ENCODE measurements at places on chromosomes 6 and 20.

DNA sequence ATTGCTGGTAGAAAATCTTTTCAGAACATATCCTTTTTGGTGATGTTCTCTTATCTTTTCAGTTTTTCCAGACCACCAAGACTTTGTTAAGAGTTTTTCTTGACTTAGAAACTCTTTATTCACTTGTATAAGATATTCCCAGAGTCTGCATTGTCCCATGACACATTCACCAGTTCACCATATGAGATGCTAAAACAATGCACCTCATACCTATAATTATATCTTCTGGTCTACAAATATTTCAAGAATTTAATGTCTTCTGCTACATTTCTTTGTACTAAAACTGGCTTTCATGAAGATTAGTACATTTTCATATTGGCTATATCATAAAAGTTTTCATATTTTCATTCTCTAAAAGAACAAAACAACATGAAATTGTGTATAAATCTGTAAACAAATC is 111.3 kb downstream of the ADGRG6 start:
- no peak for DNase-seq

GRCh38 chr6:163950159-163950558 is 535.6 kb downstream of the QKI start:
- no peak for DNase-seq

GRCh38 chr20:24676353-24676977 is 207.0 kb downstream of the SYNDIG1 start:
- no peak for DNase-seq

GRCh38 chr6:82220167-82220566 is 27.4 kb downstream of the IBTK start:
- no peak for DNase-seq

DNA sequence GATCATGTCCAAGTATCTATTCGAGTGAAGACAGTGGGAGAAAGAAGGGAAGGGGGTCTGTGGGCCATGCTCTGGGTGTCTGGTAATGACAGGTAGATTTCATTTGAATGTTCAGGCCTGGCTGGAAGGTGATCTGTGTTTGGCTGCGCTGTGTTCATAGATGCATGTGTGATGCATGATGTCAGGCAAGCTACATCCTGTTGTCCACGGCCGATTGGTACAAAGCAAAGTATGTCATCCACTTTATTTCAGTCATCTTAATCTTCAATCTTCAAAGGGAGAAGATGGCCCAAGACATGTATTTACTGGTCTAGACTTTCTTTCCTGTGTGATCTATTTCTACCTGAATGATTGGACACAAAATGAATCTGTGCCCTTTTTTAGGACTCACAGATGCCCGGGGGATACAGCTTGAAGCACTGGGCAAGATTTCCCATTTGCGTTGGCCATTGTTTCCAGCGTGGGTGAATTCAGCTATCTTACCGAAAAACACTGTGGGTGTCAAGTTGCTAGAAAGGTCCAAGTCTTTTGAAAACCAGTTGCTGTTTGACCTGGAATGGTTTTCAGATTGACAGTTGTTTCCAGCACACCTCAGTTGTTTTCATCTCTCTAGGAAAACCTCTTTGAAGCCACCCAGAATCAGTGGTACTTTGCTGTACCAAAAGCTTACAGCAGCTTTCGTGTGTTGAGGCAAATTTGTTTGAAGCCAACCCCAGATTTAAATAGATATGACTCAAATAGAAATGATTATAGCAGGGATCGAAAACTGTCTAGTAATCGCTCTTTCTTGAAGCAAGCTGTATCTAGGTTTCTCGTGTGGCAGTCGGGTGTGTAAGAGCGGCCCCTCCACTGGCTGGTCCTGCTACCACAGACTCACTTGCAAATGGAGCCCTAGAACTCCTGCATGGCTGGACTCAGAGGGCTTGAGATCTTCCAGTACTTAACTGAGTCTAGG is 27.2 kb downstream of the DUSP22 start:
- no peak for DNase-seq

DNA sequence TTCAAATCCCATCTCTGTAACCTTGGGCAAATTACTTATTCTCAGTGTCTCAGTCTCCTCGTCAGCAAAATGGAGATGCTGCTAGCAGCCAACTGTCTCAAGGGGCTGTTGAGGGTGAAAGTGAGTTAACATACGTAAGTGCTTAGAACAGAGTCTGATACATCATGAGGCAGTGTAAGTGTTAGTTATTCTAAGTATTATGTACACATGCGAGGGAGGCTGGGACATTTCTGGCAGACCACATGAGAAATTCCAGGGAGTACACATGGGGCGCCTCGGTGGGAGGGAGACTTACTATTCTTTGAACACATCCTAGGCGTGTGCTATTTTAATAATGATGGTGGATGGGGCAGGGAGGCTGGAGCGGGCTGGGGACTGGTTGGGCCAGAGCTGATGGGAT is 99.1 kb downstream of the DLGAP4 start:
- no peak for DNase-seq

GRCh38 chr6:137230547-137230946 is 11.4 kb upstream of the IFNGR1 start:
- no peak for DNase-seq

DNA sequence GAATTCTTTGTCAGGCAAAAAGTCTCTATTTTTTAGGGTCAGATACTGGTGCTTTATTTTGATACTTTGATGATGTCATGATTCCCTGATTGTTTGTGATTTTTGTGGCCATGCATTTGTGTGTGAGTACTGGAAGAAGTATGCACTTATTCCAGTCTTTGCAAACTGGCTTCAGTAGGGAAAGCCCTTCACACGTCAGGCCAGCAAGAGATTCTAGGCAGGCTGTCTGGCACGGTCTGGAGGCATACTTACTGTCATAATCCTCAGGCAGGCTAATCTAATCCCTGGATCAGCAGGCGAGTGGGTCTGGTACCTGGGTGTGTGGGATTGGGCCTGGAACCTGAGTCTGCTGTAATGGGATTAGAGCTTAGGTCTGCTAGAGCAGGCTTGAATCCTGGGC is 391.8 kb upstream of the MMS22L start:
- DNase-seq, result no peak

GRCh38 chr6:139330826-139331500 is 39.2 kb upstream of the TXLNB start:
- no peak for DNase-seq

GRCh38 chr6:115767931-115768330 is 292.8 kb downstream of the FRK start:
- no peak for DNase-seq

DNA sequence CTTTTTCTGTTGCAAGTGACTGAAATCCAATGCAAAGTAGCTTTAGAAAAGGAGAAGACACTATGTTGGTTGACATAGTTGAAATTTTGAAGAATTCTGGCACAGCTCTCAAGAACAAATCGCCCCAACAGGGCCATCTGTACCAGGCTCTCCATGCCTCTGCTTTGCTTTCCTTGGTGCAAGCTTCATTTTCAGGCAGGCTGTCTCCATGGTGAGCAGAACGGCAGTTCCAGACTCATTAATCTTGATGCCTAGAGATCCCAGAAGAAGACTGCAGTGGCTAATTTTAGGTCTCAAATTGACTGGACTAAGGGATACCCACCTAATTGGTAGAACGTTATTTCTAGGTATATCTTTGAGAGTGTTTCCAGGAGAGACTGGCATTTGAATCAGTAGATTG is 950.7 kb upstream of the FLRT3 start:
- DNase-seq, result no peak

- no peak for DNase-seq
These were observed 269.0 kb downstream of the HDGFL1 start for GRCh38 chr6:22838345-22838744.

DNA sequence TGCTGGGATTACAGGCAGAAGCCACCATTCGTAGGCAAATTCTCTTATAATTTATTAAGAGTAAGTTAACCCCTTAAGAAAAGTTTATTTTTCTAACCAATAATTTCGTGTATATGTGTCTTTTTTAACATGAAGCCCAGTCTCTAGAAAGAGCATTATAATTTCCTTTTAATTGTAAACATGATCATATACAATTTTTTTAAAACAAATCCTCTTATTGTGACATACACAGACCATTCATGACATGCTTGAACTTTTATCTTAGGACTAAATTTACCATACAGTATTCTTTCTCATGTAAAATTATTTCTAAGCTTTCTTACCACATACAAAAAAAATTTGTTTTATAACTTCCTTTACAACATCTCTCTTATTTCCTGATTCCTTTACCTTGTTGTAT is 6.7 kb downstream of the ACOT13 start:
- no peak for DNase-seq

DNA sequence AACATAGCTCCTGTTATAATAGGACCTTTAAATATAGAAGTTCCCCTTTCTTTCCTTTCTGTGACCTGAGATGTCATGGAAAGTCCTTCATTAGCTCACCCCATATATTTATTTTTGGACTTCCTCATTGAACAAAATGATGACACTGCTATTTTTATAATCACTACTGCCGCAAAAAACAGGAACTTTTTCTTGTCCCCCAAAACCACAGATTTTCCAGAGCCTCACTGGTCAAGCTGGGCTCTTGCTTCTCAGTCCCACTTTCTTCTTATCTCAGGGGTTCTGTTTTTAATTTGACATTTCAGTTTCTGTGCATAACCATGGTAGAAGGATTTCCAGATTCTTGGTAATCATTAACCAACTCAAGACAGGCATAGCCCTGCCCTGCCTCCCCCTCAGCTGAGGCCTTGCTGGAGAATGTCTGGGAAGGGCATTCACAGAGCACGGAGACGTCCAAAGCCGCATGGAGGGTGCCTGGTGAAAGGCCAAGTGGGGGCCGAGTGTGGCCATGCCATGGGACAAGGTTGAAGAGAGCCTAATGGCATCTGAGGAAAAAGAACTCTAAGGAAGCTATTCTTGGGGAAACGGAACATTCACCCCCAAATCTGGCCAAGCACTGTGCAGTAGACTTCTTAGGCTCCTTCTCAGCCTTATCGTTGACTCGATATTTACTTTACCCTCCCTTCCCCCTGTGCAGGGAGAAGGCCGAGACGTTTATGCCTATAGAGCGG is 73.7 kb downstream of the EDN1 start:
- DNase-seq, result no peak

DNA sequence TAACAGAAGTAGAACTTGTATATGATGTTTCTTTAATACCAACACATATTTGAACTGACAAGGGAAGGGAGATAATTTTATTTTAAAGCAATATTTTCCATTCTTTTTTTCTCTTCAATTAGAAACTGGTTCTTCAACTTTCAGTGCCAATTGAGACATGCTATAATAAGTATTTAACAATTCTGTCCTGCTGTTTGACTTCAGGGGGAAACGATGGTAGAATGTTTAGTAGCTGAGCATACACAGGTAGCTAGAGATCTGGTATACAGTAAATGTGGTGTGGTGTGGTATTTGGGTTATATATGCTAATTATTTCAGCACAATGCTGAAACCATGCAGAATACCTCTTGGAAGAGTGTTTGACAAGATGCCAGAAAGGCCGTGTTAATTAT is 156.9 kb downstream of the ARID1B start:
- DNase-seq, result no peak

GRCh38 chr20:13526551-13526950 is 112.2 kb downstream of the TASP1 start:
- DNase-seq, result no peak

DNA sequence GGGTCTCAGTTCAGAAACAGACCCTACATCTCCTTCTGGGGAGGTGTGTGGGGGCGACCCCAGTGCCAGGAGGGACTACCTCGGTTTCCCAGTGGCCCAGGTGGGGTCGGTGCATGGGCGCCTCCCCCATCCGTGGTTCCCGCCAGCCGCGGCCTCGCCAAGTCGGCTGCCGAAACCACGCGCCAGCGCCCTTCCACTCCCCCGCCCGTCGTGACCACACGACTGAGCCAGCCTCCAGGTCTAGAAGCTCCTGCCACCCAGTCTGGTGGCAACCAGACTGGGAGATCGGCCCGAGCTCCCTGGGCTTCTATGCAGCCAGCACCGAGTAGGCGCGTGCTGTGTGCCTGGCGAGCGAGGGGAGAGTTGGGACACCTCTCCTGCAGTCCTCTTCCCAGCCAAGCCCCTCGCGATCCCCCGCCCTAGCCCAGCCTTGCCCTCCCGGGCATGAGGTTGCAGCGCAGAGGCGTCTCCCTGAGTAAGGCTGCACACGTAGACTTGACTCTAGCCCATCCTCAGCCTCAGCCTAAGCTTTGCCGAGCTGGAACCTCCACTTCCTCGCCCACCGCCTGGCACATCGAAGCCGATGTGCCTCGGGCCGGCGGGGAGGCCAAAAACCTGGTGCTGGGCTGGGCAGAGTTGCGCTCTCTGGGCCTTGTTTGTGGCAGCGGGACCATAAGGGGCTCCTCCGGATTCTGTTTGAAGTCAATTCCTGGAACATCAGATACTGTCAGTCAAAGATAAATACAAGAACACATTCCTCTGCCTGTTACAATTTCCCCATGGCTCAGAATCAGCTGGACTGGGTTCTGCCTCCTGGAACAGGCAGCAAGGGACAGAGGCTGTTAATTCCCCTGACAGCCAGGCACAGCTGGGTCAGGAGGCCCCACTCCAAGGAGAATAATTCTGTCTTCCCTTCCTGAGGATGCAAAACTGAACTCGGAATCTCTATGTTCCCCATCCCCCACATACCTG is 1.5 kb upstream of the CPNE5 start:
- no peak for DNase-seq

- DNase-seq, result no peak
These were observed 10.8 kb downstream of the SENP6 start for GRCh38 chr6:75612434-75612833.

GRCh38 chr20:16777126-16777525 is 29.0 kb downstream of the OTOR start:
- DNase-seq, result no peak

GRCh38 chr6:118285791-118286190 is 262.3 kb upstream of the PLN start:
- no peak for DNase-seq

DNA sequence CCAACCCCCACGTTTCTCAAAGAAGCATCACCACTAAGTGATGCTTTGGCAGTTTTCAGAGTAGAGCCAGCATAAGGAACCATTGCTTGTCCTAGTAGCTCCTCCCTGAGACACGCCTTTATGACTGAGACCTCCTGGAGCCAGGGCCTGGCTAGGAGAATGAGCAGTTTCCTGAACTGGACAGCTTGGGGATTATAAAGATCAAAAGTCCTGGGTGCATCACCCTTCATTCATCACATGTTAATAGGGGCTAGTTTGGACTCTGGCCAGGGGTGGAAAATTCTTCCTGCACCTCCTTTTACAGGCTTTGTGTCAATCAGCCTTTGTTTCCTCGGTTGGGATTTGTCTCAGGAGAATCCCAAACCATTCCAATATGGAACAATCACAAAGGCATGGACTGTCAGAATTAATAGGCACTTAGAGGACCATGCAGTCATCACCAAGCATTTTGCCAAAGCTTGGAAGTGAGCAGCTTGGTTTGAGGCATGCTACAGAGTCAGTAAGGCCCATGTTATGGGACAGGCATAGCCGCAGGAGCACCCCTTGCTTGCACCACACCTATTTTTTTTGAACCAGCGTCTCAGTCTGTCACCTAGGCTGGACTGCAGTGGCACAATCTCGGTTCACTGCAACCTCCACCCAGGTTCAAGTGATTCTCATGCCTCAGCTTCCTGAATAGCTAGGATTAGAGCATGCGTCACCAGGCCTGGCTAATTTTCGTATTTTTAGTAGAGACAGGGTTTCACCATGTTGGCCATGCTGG is 64.9 kb upstream of the TGM3 start:
- no peak for DNase-seq

Measured in activated T-helper 1 cell treated with anti-CD3 and anti-CD28 coated beads, Interleukin-12 subunit alpha, Interleukin-12 subunit beta, Interleukin-2, Interleukin-4 antibody, amounts not matched to agents 30 ng/mL and 10 ng/mL and 1 ng/mL, durations not matched to agents 14 hours and 24 hours and 36 hours (primary cell).